Activated CD4-positive, alpha-beta T cell treated with anti-CD3 and anti-CD28 coated beads, Interleukin-2, amount 50 U/mL, for 1 hour (primary cell): ENCODE measurements at places on chromosomes 5 and 9.
A peak's percentile ranks its signal among the peaks of the same experiment; 100 is the strongest.

DNA sequence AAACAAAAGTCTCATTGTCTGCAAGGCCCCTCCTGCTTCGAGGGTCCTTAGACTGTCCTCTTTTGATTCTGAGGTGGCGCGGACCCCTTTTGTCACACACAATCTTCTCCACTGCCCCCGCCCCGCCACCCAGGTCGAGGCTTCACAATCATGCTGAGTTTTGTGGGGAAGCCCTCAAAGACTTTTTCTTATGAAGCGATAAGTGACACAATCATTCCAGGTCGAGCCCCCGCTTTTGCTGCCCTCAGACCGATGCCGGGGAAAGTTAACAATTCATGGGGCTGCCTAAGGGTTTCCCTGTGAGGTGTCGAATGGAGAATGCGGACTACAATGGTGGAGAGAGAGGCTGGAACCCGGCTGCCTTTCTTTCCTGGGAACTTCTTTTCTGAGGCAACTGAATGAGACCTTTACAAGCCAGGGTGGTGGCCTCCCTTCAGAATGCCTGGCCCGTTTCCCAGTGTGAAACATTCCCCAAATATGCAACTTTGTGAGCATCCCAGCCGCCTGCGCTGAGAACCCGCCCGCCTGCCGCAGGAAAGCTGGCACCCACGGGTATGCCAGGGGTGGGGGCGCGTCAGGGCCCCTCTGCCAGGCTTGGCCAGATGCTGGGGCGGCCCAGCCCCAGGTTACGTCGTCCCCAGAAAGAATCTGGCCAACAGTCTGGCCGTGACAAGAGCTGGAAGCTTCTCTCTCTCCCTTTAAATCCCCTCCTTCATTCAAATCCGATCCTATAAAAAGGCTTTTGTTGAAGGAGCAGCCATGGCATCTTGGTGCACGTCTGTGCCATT lies 71.9 kb downstream of the MAP1B start:
- DNase-seq, result no peak

GRCh38 chr9:130847306-130848217 lies 12.5 kb downstream of the ABL1 start:
- no peak for DNase-seq

DNA sequence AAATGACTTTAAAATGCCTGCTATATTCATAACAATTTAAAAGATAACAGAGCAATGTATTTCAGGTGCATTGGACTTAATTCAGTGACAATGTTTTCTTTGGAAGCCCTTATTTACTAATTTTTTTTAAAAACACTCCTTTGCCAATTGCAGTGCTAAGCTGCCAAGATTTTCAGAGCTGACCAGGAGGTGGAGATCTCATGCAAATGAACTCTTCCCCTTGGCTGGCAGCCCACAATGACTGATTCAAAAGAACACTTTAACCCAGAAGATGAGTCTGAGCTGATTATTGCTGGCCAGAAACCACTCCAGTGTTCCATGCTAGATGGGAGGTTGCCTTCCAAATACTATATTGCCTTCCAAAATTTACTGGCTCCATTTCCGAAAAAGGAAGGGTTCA lies 128.3 kb upstream of the CCNH start:
- no peak for DNase-seq

GRCh38 chr9:3898461-3899218 lies 372.8 kb upstream of the RFX3 start:
- DNase-seq, result no peak

DNA sequence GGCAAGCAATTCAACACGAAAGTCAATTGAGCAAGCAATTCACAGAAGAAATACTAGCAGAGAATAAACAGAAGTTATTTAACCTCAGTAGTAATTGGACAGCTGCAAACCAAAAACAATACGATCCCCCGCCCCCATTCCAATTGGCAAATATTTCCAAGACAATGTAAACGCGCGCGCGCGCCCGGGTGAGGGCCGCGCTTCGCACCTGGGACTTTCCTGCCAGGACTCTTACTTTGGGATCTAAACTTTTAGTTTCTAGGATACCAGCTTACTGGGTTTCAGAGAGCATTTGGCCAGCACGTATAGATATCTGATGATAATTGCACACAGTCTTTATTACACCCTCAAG lies 8.6 kb downstream of the RUFY1 start:
- no peak for DNase-seq

DNA sequence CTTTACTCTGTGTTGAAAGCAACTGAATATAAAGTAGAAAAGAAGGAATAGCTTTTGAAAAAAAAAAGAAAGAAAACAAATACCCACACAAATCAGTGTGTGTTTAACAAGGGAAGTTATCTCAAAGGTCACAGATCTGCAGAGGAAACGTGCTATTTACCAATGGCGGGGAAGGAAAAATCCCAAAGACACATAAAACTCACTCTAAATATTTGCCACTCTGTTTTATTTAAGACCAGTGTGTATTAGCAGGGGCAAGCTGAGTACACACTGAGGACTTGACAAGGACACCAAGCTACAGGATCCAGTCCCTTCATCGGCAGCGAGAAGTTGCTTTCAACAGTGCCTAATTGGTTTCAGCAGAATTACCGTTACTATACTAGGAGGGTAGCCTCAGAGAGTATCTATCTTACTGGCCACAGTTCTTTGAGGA lies 252.5 kb downstream of the DEPDC1B start:
- no peak for DNase-seq

- no peak for DNase-seq
These were observed 253.8 kb downstream of the PBX3 start for GRCh38 chr9:126000731-126001580.

GRCh38 chr5:169265888-169266287 lies 35.1 kb downstream of the SLIT3 start:
- no peak for DNase-seq

DNA sequence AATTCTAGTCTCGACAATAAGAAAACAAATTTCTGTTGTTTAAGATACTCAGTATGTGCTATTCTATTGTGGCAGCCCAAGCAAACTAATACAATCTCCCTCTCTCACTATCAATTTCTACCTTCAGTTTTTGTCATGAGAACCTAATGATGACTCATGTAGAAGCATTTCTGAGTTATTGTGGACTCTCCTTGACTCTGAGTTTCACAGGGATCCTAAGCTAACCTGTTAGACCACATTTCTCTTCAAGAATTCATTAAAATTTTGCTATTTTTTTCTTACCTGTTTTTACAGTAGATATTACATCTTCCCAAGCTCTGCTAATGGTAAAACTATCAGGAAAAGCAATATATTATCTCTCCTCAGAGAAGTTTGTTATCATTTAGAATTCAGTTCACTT lies 599.1 kb upstream of the TYRP1 start:
- DNase-seq, result no peak

- no peak for DNase-seq
These were observed 50.2 kb downstream of the PLPP1 start for GRCh38 chr5:55484531-55484930.

GRCh38 chr9:130172161-130172857 lies at the start of gene NCS1:
Gene NCS1 (plus strand): TSS chr9:130172404. CDS start chr9:130172664, 260 bp downstream.
- peak; percentile 28 for DNase-seq

GRCh38 chr5:81006231-81006630 lies 46.1 kb downstream of the RASGRF2 start:
- no peak for DNase-seq

DNA sequence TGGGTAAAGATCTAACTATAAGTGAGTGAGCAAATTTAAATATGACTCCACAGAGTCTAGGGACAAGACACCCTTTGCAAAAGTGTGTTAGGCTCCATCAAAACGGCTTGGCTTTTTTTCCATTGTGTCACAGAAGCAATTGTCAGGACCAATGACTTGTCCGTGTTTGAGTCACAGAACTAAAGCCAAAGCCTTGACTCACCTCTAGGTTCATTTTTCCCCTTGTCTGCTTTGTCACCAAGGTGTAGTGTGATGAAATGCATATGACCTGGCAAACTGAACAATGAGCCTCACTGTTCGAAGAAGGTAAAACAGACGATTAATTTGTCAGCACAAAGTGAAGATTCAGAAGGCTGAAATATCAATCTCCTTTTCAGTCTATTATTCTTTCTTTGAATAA lies 331.0 kb downstream of the GLIS3 start:
- DNase-seq, result no peak
